ENCODE measurements at places on chromosomes 1 and 21.

- DNase-seq = no peak
Measured at GRCh38 chr1:237962985-237963384, 72.3 kb upstream of the ZP4 start.

DNA sequence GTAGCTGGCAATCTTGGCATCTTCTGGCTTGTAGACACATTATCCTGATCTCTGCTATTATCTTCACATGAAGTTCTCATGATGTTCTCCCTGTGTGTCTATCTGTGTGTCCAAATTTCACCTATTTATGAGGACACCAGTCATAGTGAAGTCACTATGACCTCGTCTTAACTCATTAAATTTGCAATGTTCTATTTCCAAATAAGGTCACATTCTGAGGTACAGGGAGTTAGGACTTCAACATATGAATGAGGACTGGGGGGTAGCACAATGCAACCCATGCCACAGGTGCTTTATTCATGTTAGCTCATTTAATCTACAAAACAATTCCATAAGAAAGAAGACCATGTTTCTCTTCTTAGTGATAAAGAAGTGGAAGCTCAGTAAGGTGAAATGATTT is 206.2 kb upstream of the C8B start:
- DNase-seq = no peak

GRCh38 chr1:78280626-78281025 is 210.1 kb upstream of the PTGFR start:
- DNase-seq = no peak

DNA sequence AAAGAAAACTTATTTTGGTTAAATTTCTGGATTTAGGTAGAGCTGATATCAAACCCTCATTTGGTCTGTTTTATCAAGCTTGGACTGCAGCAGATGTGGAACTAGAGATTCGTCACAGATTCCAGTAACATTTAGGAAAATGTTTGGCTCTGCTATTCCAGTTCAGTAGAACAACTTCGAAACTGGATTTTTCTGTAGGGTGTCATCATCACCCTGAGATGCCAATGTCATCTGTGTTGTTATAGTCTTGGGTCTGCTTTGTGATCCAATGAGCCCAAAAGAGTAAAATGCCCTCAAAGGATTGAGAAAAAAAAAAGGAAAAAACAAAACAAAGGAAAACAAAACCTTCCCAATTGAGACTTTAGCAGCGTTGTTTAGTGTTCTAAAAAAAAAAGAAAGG is 55.4 kb downstream of the LAMC2 start:
- no peak for DNase-seq
